ENCODE measurements at places on chromosomes 3 and 15. TPM values are rescaled to one million over a fixed set of nuclear protein-coding genes. Genes with fewer than 3 reads are reported as not detected.

- DNase-seq = no peak
Observed at GRCh38 chr15:97858296-97858695, 102.2 kb upstream of the ARRDC4 start.

DNA sequence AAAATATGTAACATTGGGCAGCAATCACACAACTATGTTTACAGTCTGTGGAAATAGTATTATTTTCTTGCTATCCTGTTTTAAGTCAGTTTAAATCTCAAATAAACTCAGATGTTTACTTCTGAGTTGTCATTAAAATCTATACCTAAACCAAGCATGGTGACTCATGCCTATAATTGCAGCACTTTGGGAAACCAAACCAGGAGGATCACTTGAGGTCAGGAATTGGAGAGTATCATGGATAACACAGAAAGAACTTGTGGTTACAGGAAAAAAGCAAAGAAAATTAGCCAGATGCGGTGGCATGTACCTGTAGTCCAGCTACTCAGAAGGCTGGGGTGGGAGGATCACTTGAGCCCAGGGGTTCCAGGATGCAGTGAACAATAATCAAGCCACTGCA lies 631.6 kb upstream of the EPHA6 start:
- no peak for DNase-seq

DNA sequence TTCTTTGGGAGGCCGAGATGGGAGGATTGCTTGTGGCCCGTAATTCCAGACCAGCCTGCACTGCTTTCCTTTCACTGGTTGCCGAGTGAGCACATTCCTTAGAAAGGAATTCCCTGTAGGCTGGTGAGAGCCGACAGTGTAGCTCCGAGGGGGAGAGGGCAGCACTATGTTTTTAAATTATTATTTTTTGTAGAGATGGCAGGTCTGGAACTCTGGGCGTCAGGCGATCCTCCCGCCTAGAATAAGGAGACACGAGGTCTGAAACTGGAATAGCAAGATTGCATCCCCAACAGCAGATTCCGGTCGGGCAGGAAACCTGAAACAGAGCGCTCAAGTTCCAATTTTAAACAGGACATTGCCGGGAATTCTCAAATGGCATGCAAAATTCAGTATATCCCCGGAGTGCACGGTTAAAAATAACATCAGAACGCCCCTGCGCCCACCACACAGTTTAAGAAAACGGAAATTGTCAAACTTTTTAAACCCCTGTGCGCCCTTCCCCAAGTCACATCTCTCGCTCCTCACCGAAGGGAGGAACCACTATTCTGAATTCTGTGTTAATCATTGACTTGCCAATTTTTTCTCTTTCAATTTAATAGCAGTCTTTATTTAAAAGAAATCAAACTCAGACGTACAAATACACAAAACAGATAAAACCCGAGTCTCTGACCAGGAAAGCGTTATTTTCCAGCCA lies 643 bp upstream of the RNU5B-1 start:
- no peak for DNase-seq

NR1I2 gene
- total RNA-seq = not detected
